ENCODE measurements at places on chromosomes 6 and 20.

- no peak for DNase-seq
Observed at GRCh38 chr6:37865504-37865903, 46.0 kb downstream of the ZFAND3 start.

- peak; percentile 66 for DNase-seq
Observed at GRCh38 chr6:5084781-5085647, at the start of gene PPP1R3G. PPP1R3G (plus strand) TSS chr6:5085341; CDS start chr6:5085486, 145 bp downstream.

GRCh38 chr6:144654506-144654905 is 369.4 kb downstream of the UTRN start:
- DNase-seq = no peak

DNA sequence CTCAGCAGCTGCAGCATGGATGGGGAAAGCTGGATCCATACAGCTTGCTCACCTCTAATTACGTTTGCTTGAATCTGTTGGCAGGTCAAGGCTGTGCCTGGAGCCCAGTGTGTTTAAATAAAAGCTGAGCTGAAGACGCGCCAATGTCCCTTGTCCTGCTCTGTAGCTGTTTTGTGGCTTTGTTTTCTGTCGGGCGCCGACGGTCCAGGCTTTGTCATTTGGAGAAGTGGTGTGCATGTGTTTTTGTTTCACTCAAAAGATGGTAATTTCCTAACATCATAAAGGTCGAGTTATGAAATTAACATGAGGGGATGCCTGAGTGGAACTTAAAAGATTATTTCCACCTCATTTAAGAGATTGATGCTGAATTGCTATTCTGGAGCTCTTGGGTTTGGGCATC is 107.6 kb downstream of the SLC24A3 start:
- no peak for DNase-seq

DNA sequence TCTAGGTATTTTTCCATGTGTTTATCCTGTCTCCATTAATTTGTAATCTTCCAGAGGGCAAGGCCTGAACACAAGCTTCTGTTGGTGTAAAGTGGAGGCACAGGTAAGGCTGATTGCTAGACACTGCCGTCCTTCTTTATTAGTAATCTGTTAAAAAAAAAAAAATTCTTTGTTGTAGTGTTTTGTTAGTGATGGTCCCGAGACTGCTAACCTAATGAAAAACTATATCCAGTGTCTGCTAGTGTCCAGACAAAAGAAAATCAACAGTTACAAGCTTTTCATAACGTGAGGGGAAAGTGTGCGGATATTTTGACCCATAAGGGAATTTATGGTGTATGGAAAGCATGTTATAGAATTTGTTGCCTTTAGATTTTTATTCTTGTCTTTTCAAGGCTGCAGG is 4.2 kb upstream of the HIVEP1 start:
- DNase-seq = peak; percentile 29

DNA sequence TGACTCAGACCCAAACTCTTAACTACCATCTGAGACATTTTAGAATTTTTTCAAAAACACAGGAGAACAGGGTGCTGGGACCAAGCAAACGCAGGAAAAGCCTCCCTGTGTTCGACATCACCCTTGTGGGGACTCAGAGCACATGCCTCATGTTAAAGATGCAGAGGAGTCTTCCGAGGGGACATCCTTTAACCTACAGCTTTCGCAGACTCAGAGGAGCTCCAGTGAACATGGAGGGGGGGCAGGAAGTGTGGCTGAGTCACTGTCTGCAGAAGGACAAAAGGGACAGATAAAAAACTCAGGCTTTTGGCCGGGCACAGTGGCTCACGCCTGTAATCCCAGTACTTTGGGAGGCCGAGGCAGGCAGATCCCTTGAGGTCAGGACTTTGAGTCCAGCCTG is 15.1 kb downstream of the BMP7 start:
- no peak for DNase-seq

DNA sequence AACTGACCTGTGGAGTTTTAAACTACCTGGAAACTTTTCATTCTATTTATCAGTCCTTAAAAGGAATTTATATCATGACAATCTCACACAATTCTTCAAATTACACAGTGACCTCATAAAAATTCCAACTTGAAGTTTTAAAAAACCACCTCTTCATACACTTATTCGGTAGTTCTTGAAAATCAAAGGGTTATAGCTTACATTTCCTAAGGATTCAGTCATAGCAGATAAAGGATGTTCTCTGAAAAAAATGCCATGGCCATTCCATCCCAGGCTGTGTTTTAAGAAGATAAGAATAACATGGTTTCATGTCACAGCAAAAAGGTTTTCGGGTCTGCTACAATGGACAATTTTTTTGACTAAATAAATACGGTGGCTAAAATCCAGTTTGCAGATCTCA is 41.2 kb downstream of the GOPC start:
- no peak for DNase-seq

- no peak for DNase-seq
Observed at GRCh38 chr6:14309951-14310445, 192.4 kb downstream of the CD83 start.
